ENCODE measurements at places on chromosomes 2 and 18.
A peak's percentile ranks its signal among the peaks of the same experiment; 100 is the strongest.

DNA sequence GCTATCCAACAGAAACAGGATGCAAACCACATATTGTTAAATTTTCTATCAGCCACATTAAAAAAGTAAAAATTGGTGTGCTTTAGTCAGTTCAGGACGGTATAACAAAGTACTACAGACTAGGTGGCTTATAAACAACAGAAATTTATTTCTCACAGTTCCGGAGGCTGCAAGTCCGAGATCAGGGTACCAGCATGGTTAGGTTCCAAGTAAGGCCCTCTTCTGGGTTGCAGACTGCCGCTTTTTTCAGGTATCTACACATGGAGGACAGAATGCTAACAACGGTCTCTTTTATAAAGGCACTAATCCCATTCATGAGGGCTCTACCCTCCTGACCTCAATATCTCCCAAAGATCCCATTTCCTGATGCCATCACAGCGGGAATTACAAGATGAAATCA is 10.5 kb downstream of the SMAD2 start:
- no peak for DNase-seq

GRCh38 chr2:129483366-129483765 is 496.1 kb upstream of the RAB6C start:
- DNase-seq = no peak

GRCh38 chr2:38806733-38807059 is 28.7 kb downstream of the GEMIN6 start:
- DNase-seq = no peak

GRCh38 chr2:165839610-165840009 is 45.6 kb upstream of the GALNT3 start:
- DNase-seq = peak; percentile 15

DNA sequence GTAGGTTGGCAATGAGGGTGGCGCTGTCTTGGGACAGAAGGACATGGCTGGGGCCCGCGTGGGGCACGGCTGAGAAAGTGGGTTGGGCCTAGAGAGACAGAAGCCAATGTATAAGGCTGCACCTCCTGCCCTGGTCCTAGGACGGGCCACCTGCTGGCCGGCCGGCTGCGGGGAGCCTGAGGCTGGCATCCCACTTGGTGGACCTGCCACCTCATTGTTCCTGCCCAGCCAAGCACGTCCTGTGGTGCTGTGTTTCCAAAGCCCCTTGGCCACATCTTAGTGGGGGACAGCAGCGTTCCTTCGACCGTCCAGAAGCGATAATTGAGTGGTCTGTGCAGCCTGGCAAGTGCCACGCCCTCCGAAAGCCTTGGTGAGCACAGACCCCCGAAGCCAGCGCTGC is 223.9 kb downstream of the LDLRAD4 start:
- no peak for DNase-seq

- no peak for DNase-seq
Observed at GRCh38 chr18:67589325-67589724, 72.8 kb upstream of the DSEL start.

GRCh38 chr2:167128130-167128529 is 239.8 kb downstream of the XIRP2 start:
- DNase-seq = no peak

- DNase-seq = no peak
Observed at GRCh38 chr2:85847051-85847588, 41.7 kb downstream of the ST3GAL5 start.

- no peak for DNase-seq
Observed at GRCh38 chr2:32342801-32343200, 14.0 kb upstream of the BIRC6 start.

GRCh38 chr2:158969715-158970240 is 1.3 kb downstream of the TANC1 start:
- DNase-seq = peak; percentile 66

GRCh38 chr2:24494410-24494809 is 3.4 kb downstream of the NCOA1 start:
- DNase-seq = no peak

GRCh38 chr18:51068105-51068504 is 38.1 kb downstream of the SMAD4 start:
- no peak for DNase-seq

DNA sequence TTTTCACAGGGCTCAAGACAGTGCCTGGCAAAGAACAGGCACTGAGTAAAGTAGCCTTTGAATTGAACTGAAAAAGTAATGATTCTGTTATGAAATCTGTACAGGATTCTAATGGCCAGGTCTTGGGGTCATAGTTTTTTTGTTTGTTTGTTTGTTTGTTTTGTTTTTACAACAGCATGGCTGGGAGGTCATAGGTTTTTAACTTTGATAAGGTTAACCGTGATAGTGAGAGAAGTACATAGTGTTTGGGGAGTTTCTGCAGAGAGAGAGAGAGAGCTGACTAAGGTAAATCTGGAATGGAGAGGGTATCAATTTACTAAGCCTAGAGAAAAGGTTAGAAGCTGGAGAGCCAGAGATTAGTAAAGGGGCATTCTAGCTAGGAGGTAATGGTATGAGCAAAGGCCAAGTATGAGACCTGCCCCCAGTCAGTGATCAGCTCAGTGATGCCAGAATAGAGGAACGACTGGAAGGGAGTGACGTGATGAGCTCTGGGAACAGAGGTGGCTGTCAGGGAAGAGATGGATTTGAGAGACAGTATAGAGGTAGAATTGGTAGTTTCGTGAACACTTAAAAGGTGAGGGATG is 25.9 kb downstream of the XRCC5 start:
- DNase-seq = no peak

- DNase-seq = no peak
Observed at GRCh38 chr18:75830828-75831227, 403.3 kb upstream of the SMIM21 start.

DNA sequence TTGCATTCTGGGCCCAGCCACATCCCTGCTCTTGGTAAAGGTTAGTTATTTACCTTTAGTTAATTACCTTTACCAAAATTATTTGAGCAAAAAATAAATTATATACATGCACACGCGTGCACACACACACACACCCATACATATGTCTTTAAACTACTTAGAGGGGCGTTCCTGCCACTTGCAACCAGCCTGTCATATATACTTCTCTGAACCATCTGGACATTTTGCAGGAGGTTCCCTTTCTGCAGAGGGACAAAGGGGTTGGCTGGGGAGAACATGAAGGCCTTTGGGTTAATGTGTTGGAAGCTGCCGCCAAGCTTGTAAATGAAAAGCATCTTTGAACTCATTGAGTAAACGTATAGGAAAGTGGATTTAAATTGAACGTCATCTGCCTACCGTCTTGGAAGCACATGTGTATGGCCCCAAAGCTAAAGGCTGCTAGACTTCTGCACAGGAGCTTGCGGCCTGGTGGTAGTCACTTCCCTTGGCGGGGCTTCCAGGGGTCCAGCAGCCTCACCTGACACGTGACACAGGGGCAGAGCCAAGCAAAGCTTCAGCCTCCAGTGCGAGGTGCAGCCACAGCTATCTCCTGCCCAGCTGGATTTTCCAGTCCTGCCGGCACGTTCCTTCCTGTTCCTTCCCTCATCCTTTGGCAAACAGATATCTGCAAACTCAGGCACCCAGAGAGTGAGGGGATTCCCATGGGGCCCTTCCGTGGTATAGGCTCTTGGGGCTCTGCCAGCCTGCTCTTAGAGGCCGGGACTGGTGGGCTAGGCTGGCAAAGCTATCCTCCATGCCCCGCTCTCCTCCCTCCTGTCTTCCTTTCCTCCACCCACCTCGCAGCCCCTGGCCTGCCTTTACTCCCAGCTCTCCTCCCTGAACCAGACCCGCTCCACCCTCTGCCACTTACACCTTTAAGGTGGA is 46.1 kb downstream of the SERTAD2 start:
- no peak for DNase-seq

DNA sequence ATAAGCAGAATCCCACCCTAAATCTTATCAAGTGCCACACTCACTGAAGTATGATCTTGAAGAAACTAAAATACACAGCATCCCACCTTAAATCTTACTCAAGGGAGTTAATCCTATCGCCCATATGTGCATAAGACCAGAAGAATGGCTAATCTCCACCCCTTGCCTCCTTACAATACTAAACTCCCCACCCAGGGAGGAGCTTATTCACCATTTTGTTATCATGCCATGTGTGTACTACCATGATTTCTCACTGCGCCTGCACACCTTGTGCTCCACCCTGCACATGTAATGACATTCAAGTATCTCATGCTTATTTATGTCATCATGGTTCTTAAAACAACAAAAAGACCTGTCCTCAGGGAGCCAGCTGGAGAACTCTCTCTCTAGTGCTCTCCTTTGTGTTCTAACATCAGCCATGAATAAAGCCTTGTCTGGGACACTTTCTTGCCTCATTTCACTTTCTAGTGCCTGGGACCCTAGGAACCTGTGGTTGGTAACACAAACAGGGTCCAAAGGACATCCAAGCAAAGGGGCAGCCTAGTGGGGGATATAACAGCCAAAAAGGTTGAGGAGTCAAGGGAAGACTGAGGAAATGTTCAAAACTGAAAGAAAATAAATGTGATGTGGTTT is 87.4 kb downstream of the SLC66A3 start:
- DNase-seq = no peak

DNA sequence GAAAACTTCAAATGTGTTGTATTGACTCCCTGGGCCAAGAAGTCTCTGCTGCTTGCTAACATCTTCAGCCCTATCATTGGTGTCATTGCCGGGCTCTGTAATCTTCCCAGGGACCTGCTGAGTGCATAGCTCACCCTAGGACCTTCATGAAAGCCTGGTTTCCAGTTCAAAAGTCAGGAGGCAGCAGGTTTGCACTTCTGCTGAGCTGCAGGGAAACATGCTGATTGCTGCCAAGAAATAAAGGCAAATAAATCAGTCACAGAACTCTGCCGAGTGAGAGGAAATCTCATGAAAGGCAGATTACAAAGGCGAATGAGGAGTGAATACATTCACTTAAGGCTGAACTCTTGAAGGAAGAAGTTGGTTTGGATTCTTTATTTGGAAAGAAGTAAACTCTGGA is 1947.6 kb upstream of the CELF4 start:
- DNase-seq = no peak

DNA sequence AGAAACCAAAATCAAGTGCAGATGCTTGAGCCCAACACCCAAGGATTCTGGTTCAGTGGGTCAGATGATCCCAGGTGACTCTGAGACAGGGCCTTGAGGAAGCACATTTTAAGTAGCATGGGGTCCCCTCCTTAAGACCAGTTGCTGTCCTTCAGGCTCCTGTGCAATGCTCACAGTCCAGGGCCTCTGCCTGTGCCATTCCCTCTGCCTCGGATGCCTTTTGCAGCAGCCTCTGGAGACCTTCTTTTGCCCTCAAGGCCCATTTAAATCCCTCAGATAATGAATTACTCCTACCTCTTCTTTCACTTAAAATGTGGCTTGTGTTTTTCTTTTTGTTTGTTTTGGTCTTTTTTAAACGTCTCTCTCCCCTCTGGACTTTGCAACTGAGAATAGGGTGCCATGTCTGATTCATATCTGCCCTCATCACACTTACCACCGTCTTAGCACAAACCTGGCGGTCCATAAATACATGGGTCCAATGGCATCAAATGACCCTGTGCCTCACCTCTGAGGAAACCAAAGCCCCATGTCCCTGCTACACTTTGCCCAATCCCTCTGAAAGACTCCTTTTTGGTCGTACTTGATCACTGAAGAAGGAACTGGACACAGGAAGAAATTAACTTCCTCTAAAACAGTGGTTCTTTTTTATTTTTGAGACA is 14.2 kb downstream of the ACTG2 start:
- no peak for DNase-seq

DNA sequence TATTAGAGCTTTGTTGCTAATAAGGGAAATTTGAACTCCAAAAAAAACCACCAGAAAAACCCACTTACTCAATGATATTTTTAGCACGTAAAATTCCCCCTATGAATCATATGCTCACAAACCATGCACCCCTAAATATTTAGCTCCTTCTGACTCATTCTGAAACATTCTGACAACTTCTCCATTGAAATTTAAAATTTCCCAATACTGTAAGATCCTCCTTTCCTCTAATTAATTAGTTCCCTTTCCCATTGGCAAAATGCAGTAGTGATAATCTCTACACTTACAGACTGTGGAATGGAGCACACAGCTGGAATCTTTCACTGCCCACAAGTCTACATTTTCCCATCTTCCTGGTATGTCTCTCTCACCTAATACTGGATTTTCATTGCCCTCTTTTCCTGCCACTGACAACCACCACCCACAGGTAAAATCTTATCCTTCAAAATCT is 215.8 kb upstream of the ACVR2A start:
- no peak for DNase-seq

DNA sequence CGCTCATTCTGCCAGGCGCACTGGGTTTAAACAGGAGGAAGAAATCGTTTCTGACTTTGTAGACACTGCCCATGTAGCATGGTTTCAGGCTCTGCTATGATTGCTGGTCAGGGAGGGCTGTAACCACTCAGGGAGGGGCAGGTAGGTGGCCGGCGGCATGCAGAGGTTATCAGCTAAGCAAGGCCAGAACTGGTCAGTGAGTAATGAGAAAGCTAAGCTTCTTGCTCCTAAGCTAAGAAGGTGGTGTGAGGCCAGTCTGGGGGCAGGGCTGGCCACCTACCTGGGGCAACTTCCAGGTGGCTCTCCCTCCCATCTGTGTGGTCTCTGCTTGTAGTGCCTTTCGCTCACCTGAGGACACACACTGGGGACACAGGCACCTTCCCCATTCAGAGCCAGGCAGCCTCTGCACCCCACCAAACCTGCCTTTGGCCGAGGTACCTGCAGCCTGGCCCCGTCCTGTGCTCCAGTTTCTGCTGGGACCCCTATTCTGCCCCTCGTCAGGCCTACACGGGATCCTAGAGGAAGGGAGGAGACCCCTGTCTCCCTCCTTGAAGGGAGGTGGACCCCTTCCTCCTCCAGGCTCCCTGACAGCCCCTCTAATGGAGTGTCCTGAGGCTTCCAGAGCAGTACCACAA is 195.9 kb downstream of the SEPTIN10 start:
- no peak for DNase-seq

- DNase-seq = peak; percentile 78
Observed at GRCh38 chr2:149360106-149360505, 29.7 kb downstream of the LYPD6 start.

- no peak for DNase-seq
Observed at GRCh38 chr2:215983581-215984351, 29.6 kb downstream of the MREG start.

DNA sequence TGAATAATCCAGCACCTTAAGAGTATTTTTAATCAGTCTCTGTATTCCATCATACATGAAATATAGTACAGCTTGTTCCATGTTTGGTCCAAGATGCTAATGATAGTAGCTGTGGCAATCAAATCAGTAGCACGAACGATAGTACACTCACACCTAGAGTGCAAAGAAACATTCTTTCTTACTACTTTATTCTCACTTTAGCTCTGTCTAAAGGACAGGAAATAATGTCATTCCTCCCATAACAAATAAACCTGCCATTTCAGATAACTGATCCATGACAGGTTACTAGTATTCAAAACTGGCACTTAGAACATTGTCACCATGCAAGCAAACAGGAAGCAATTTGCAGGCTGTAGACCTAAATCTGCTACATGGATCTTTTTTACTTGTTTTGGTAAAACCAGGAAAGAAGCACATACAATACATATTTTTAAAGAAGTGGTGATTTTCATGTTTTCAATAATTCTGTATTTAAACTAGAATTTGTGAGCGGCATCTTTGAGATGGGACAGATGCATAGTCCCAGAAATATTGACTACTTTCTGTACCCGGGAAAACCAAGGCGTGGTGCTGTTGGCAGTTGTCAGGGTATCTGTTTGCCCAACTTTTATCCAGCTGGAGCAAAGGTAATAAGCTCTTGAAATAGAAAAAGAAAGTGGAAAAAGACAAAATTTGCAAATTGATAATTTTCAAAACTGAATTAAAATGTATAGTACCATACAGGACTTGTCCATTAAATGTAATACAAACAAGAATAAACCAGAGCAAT is 49.5 kb downstream of the IKZF2 start:
- no peak for DNase-seq
